ENCODE measurements at places on chromosomes 3 and 15.

- DNase-seq, result no peak
These were observed 978 bp upstream of the RSL24D1 start for GRCh38 chr15:55197719-55198118.

DNA sequence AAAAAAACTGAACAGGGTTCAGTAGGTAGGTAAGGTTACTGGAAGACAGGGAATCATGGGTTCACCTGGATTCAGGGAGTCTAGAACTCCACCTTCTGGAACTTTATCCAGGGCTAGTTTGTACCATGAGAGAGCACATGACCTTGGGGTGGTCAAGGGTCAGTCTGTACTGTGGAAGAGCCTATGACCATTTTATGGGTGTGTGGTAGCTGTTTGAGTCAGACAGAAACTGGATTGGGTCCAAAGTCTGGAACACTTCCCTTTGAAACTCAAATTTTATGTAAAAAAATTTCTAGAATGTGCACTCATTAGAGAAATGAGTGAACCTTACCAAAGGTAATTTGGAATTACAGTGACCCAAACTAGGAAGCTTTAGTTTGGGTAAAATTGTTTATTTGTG lies 486.0 kb upstream of the AGTR1 start:
- no peak for DNase-seq

GRCh38 chr15:64355348-64355943 lies 527 bp downstream of the CSNK1G1 start:
- peak; percentile 6 for DNase-seq

GRCh38 chr15:88954431-88955277 lies 41.5 kb upstream of the MFGE8 start:
- DNase-seq, result peak; percentile 74

DNA sequence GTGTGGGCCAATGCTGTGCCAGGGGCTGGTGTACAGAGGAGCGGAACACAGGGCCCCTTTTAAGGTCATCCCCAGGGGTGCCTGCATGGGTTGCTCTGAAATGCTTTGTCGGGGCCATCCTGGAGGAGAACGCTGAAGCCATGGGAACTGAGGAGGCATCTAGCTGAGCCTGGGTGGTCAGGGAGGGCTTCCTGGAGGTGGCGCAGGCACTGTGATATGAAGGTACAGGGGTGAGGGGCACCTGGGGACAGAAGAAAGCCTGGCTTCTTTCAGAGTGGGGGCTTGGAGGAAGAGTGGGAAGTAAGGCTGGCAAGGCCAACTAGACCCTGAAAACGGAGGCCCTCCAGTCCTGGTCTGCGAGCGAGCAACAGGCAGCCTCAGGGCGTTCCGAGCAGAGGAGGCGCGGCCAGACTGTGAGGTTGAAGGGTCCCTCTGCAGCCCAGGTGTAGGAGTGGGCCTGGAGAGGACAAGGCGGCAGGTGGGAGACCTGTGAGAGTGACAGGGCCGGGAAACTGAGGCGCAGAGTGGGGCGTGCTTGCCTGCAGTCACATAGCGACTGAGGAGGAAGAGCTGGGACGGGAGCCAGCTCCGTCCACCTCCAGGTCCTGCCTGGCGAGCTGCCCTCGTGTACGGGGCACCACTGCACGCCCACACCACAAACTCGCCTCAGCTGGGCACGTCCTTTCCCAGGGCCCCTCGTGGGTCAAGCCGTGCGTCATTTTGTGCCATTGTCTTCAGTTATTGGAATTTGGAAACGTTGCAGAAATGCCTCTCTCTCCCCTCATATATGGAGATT lies 4.1 kb downstream of the FBLN2 start:
- no peak for DNase-seq

DNA sequence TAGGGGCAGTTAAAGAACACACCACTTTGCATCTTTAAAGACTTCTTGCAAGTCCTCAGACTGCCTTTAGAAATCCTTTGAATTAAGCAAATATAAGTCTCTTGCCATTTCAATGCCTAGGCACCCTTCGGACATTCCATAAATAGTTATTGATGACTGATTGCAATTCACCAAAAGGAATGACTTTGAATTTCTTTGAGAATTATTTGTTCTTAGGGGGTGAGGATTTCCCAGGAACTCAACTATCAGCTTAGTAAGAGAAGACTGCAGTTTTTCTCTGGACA lies 495 bp upstream of the MYEF2 start:
- no peak for DNase-seq

- DNase-seq, result no peak
These were observed 585.1 kb upstream of the SUCLG2 start for GRCh38 chr3:68239542-68239941.

DNA sequence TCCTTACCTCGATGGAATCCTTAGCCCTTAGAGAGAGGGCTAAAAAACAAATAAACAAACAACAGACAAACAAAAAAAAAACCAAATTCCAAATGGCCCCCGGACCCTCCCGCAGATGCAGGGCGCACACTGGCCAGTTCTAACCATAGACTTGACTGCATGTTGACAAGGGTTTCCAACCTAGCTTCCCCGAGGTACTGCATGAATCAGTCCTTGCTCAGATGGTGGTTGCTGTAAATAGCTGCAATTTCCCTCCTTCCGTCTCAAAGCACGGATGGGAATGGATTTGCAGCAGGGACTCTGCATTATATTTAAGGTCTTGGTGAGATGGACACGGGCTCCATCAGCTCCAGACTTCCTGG lies 162.8 kb downstream of the CD47 start:
- peak; percentile 50 for DNase-seq

GRCh38 chr15:92407321-92407720 lies 13.6 kb downstream of the ST8SIA2 start:
- no peak for DNase-seq

GRCh38 chr3:158753854-158754253 lies 21.6 kb upstream of the RARRES1 start:
- DNase-seq, result no peak

DNA sequence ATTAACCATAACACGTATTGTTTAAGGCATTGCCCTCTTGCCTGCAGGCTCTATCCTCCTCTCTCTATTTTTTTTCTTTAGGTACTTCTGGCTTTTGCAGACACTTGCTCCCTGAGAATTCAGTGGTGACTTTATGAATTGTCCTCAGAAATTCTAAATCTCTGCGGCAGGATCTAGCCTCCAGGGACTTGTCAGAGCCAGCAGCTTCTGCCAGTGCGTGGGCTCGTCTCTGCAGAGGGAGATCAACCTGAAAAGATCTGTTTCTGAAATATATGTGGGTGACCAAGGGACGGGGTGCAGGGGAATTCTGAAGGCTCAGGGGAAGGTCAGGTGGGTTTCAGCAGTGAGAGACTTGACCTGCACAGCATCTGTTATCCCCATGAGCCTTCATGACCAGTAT lies 326.1 kb upstream of the LRRFIP2 start:
- DNase-seq, result no peak

Measured in globus pallidus (tissue), 1 donor.